ENCODE measurements at places on chromosomes 16 and 17.

GRCh38 chr17:74194682-74195081 is 8.8 kb upstream of the RPL38 start:
- DNase-seq: no peak

DNA sequence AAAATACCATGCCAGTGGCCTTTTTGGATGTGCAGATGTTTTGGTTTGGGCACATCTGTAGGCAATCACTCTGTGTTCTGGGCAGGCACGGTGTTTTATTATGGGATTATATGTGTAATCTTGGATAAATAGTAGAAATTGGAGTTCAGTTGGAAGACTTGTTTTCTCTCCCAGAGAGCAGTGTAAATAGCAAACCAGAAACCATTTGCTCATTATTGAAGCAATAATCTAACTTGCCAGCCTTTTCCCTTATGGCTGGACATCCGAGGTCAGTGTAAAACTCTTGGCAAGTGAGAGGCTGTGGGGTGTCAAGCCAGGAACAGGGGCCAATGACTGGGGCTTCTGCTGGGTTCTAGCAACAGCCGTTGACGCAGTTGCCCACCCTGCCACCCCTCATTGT is 69.9 kb downstream of the IRX3 start:
- no peak for DNase-seq

- no peak for DNase-seq
Measured at GRCh38 chr17:44282264-44282663, 14.3 kb upstream of the SLC4A1 start.

DNA sequence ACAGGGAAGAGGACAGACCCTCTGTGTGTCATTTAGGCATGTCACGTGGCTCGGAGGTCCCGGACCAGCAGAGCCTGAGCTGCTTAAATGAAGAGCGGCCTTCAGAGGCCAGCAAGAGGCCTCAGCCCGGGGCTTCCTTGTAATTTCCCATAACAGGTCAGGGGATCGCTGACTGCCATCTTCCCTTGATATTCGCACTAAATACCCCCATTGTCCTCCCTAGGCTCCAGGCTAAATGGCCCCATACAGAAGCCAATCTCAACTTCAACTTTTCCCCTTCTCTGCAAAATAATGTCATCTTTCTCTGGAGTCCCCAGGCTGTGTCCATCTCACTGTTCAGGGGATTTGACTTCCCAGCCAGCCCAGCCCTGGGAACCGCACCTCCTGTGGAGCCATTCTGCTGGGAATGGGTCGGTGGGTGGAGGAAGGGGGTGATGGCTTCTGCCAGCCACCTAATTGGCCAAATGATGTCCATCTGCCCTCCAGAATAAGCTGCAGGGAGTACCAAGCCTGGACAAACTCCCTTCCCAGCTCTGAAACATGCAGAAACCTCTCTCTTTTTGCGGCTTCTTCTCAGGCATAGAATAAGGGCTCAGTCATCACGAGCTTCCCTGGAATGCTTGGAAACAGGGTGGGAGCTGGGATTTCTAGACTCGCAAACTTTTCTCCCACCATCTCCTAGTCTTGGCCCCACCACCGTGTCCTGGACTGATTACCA is 129.9 kb downstream of the SDK2 start:
- no peak for DNase-seq

DNA sequence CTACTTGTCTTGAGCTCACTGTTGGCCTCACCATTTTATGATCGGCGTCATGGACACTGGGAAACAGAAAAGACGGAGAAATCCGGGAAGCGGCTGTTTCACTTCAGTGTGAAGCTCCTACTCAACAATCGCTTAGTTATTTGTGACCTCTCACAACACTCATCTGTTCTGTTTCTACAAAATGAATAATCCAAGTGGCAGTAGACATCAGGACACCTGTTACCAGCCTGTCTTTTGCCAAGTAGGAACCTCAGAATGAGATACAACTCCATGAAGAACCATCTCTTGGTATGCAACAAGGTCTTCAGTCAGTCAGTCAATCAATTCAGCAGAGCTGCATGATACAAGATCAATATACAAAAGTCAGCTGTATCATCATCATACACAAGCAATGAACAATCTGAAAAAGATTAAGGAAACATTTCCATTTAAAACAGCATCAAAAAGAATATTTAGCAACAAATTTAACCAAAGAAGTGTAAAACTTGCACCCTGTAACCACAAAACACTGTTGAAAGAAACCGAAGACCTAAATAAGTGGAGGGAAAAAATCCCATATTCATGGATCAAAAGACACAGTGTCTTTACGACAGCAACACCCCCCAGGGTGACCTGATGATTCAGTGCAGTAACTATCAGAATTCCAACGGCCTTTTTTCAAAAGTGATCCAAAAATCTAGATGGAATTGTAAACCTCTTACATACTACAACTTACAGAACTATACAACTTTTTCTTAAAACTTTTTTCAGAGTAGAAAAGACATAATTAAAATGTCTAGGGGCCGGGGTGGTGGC is 63.4 kb downstream of the ANKRD11 start:
- DNase-seq: no peak

DNA sequence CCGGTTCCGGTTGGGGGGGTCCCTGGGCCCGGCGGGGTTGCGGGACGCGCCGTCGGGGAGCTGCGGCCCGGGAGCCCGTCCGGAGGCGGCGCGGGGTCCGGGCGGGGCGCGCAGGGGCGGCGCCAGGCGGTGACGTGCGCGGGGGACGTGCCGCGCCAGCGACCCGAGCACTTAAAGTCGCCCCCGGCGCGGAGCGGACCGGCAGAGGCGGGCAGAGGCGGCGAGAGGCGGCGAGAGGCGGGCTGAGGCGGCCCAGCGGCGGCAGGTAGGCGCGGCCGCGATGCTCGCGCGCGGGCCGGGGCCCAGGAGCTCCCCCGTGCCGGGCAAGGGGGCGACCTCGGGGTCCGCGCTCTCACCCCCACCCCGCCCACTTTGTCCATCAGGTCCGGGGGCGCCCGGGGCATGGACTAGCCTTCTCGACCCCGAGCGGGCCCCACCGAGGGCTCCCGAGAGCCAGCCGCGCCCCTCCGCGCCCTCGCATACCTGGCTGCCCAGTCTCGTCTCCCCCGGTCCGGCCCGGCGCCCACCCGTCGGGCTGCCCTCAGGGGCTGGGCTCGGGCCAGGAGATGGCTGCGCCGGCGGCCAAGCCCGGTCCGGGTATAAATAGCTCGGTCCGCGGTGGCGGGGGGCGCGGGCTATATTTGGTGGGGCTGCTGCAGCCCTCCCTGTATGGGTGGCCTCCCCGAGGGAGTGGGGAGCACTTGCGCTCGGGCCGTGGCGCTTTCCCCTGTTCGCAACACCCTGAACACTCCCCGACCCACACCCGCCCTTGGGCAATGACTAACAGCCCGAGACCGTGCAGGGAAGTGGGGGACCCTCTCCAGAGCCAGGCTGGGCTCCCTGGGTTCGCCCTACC is at the start of gene SLC16A3:
SLC16A3 (plus strand) TSS at position 201 of the 856 bp plus-strand sequence. CDS start 6,967 bp downstream, outside the sequence.
- DNase-seq: no peak

DNA sequence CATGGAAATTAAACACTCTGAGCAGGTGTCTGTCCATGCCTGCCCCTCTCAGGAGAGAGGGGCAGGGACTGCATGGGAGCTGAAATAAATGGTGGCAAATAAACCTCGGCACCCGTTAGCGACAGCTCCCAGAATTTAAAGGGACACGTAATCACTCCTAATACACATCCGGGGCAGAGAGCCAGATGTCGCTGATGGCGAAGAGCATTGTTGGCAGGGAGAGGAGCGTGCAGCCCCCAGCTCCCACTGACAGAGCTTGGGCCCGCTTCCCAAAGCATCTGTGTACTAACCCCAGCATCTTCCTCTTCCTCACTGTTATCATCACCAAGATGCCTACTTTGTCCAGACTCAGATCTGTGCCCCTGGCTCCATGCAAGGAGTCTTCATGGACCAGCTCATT is 85.8 kb downstream of the IRX5 start:
- DNase-seq: no peak

- DNase-seq: no peak
Measured at GRCh38 chr17:78693346-78694083, 88.6 kb downstream of the CYTH1 start.

GRCh38 chr16:57507136-57508034 is 21.1 kb upstream of the DOK4 start:
- DNase-seq: no peak

- no peak for DNase-seq
Measured at GRCh38 chr16:58435779-58436178, 43.5 kb downstream of the GINS3 start.

GRCh38 chr17:19747829-19748806 is at the start of gene ALDH3A1:
Gene ALDH3A1 (minus strand): TSS chr17:19748298. CDS start chr17:19745129, 3,169 bp downstream.
- no peak for DNase-seq

- no peak for DNase-seq
Measured at GRCh38 chr17:44159519-44160210, 10.8 kb upstream of the ASB16 start.

DNA sequence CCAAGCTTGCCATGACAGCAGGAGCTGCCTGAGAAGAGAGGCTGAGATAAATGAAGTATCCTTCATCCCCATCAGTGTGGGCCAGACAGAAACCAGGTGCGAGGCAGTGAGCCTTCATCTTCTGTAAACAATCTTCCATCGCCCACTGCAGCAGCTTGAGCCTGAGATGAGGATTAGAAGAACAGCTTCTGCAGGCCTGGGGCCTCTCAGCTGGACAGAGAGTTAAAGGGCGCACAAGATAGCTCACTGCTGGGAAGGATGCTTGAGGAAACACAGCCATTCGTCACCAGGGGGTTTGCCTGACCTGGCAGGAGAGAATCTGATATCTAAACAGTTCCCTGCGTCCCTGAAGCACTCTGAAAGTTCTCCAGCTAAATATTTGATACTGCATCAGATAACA is 27.1 kb downstream of the HOXB1 start:
- no peak for DNase-seq

DNA sequence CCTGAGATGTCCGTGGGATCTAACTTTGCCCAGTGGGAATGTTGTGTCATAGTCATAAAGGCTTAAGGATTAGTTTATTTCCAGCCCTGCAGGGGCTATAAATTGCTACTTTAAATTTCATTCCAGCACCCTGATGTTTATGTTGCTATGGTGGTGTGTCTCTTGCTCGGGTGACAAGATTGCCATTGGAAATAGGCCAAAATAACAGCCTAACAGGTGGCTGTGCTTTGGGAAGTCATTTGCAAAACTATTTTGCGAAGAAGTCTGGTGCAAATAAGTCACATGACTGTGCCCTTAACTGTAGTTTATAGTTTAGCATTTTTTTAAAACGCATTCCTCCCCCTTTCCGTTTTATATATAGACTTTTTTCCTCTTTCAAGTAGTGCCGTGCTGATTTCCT is 23.1 kb downstream of the PITPNC1 start:
- DNase-seq: no peak

- DNase-seq: no peak
Measured at GRCh38 chr17:63042256-63042812, 76.3 kb downstream of the TANC2 start.

DNA sequence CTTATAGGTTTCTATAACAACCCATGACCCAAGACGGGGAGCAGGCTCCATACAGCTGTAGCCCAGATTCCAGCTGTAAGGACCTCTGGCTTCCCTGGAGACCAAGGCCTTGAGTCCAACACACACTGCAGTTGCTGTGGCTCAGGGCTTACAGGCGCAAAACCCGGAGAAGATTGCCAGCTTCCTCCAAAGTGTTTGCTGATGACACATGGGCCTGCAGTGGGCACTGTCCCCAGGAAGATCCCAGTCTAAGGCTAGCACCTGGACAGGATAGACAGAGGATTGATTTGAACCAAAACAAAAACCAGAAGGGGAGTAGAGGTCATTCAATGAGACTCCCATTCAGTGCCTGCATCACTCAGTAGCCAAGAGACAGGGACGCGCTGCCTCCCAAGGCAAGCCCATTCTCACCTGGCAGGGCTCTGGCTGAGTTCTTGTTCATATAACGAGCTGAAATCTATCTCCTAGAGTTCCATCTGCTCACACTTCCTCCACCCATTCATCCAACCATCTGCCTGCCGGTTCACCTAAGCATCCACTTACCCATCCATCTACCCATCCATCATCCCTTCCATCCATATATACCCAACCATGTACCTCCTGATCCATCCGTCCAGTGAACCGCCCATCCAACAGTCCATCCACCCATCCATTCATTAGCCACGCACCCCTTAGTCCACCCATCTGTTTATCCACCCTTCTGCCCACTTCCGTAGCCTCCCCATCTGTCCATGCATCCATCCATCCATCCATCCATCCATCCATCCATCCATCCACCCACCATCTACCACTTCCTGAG is 10.2 kb downstream of the RAB11FIP4 start:
- no peak for DNase-seq

DNA sequence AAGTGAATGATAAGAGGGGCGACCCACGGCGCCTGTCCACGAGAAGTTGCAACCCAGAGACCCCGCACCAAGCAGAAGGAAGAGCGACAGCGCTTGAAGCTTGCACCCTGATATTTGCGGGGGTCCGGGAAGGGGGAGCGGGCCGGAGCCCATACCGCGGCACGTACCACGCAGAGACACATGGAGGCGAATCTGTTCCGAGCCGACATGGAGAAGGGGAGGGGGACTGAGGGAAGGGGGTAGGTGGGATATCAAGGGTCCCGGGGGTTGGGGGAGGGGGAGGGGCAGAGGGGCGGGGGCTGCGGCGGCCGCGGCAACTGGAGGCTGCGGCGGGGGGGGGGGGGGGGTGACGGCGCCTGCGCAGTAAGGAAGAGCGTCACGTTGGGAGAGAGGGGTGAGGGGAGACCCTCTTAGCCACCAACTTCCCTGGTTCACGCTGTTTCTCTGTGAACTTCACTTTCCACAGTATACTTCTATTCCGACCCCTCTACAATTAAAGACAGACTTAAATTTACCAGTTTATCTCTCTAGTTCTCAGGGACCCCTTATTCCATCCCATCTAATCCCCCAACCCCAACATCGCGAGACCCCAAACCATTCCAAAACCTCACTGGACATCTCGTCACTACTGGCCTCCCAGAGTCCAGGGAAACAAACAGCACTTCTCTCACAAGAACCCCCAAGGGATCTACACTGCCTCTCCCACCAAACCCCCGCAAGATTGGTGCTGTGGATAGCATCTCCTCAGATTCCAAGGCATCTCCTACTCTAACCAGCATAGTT is 8.0 kb downstream of the DLG4 start:
- no peak for DNase-seq

- DNase-seq: no peak
Measured at GRCh38 chr16:83813823-83814658, 6.3 kb downstream of the HSBP1 start.

GRCh38 chr16:22322741-22323140 is 25.5 kb downstream of the POLR3E start:
- no peak for DNase-seq

GRCh38 chr16:19118938-19119431 is 5.2 kb downstream of the ITPRIPL2 start:
- peak; percentile 52 for DNase-seq

Data from stimulated activated CD4-positive, alpha-beta T cell treated with anti-CD3 and anti-CD28 coated beads, Interleukin-12 subunit alpha, Interleukin-12 subunit beta, amount 100 ng/mL, for 48 hours (primary cell).